NCI-H1092 treated with DMSO at 0.1 percent for 48 hours (cell line): ENCODE measurements at places on chromosomes 7 and 10.
A peak's percentile ranks its signal among the peaks of the same experiment; 100 is the strongest.

DNA sequence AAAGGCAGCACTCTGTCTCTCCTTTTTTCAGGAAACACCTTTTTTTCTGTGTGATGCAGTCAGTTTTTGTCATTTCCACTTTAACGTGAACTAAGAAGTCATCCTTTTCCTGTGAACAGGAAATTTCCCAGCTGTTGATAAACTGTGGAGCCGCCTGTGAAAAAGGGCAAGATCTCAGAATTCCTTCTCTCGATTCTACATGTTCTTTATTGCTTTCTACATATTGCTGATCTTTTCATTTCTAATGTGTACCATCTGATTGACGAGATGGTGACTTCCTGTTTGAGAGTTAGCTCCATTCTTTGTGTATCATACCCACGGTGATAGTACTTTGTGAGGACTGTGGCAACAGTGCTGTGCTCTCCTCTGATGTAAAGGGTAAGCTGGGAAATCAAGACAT is 50.4 kb downstream of the ADD3 start:
- DNase-seq: no peak

DNA sequence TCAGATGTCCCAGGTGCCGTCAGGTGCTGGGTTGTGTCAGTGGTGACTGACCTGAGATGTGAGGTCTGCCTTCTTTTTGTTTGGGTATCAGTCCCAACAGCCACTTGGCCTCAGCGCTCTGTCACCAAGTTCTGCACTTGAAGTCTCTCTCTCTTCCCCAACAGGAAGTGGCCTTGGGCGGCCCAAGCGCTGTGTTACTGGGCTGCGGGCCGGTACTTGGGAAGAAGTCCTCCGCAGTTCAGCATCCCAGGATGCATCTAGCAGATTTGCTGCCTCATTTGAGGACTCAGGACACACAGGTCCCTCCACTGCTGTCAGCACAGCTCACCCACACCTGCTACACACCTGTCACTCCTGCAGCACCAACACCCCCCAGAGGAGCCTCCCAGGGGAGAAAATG is 40.1 kb downstream of the LYZL2 start:
- DNase-seq: no peak

- DNase-seq: no peak
Measured at GRCh38 chr10:11560076-11560709, 51.3 kb downstream of the USP6NL start.

DNA sequence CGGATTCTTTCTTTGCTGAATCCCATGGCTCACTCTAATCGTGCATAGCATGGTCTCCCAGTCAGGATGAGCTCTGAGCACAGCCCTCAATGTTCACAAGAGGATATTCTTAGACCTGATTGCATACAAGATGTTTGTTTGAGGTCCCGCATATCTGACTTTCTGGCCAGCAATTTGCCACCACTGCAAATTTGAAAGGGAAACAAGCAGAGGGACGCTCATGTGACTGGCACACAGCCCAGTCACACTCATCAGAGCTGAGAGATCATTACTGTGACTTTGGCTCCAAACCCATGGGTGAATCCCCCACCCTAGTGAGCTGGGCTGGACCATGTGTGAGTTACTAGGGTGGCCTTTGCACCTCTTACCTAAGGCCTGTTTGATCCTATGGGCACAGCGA is 9.9 kb downstream of the TAS2R41 start:
- DNase-seq: peak; percentile 59

- DNase-seq: no peak
Measured at GRCh38 chr10:119323085-119324016, 116.0 kb downstream of the GRK5 start.

DNA sequence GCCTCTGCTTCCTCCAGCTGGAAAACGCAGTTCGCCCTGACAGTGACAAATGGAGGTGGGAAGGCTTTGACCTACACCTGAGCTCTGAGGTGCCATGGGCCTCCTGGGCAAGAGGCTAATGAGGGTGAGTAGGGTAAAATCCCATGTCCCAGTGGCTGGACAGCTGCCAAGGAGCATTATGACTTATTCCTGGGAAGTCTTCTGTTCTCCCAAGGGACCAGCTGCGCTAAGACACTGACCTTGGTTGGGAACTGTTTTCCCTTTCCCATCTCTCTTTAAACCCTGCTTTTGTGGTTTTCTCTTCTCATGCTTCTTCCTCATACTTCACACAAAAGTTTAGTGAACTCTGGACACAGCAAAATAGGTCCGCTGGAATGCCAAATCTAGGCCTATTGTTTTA is 72.6 kb downstream of the COPG2 start:
- DNase-seq: no peak
